ENCODE measurements at places on chromosomes 2 and 18. TPM values are rescaled to one million over a fixed set of nuclear protein-coding genes. Genes with fewer than 3 reads are reported as not detected.

The CLIP4 gene
- total RNA-seq, result 63.6 TPM

The TWIST2 gene
- total RNA-seq, result 297 TPM

The CIAO1 gene
- total RNA-seq, result 92.1 TPM

The MPP4 gene
- total RNA-seq, result 0.99 TPM

The ANKRD36C gene
- 58.8 TPM for total RNA-seq

The POTEC gene
- not detected for total RNA-seq

The LBH gene
- 336 TPM for total RNA-seq

The ST8SIA5 gene
- total RNA-seq, result 0.15 TPM
